ENCODE measurements at places on chromosomes 2 and 18.

GRCh38 chr18:48194591-48195181 is 214.5 kb downstream of the ZBTB7C start:
- DNase-seq = no peak

DNA sequence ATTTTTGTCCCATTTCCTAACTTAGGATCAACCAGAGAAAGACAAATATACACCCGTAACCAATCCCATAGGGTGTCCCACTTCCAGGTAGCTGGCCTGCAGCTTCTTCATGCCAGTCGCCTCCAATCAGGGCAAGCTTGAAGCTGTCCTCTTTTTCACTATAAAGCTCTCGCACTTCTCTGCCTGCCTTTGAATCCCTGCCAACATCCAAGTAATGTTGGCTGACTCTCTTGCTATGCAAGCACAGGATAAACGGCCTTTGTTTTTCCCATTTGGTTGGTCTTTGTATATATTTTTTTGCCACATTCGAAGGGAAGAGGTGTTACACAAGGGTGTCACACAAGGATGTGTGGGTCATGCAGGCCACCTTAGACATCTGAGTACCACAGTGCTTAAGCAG is 388.8 kb downstream of the CBLN2 start:
- no peak for DNase-seq

DNA sequence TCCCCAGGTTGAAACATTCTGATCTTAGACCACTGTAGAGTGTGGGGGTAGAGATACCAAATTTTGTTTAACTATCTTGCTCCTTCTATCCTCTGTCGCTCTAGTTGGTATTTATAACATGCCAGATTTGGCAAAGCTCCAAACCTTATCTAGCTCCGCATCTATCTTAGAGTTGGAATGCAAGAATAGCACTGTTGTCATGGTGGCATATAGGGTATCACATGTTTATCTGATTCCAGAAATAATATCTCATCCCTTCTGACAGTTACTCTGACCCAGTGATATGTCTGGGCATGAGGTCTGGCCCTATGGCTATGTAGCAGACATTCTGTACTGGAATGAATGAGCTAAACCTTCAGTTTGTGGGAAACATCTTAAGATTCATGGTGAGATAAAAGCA is 51.7 kb downstream of the CABYR start:
- no peak for DNase-seq

GRCh38 chr2:96167407-96168013 is 22.3 kb upstream of the DUSP2 start:
- DNase-seq = no peak

DNA sequence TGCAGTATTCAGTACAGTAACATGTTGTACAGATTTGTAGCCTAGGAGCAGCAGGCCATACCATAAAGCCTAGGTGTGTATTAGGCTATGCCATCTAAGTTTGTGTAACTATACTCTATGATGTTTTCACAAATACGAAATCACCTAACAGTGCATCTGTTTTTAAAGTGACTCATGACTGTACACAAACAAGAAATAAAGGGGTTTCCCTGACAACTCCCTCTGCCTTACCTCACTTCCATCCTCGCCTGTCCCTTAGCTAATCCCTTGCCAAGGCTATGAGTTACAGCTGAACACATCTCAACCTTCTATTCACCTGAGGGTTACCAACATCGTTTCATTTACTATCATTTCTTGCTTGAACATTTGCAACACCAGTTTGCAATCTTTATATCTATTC is 78.6 kb upstream of the RPRM start:
- no peak for DNase-seq

GRCh38 chr2:55518841-55519165 is 715 bp upstream of the CFAP36 start:
- no peak for DNase-seq

- DNase-seq = no peak
Observed at GRCh38 chr2:45265336-45265735, 256.1 kb upstream of the SIX2 start.

DNA sequence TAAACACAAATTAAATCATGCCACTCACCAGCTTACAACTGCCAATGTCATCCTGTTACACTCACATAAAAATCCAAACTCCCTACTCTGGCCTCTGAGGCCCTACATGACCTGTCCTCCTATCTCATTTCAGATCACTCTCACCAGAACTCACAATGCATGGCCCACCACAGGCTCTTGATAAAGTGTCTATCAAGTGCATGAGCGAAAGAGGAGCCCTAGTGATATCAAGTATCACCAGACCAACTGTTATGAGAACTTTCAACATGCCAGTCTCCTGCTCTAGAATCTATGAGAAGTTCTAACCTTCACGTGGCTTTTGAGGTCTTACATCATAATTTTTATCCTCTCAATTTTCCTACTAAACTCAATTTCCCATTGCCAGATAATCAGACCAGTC is 76.4 kb upstream of the CD226 start:
- DNase-seq = peak; percentile 14

DNA sequence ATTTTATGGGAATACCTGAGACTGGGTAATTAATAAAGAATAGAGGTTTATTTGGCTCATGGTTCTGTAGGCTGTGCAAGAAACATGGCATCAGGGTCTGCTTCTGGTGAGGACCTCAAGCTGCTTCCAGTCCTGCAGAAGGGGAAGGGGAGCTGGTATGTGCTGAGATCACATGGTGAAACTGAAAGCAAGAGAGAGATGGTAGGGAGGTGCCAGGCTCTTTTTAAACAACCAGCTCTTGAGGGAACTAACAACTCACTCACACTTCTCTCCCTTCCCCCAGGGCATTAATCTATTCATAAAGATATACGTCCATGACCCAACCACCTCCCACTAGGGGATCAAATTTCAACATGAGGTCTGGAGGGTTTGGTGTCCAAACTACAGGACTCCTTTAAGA is 40.1 kb downstream of the AGPS start:
- DNase-seq = no peak

GRCh38 chr2:46384457-46384815 is 87.2 kb downstream of the EPAS1 start:
- DNase-seq = no peak

GRCh38 chr2:70639841-70640436 is 86.3 kb upstream of the TGFA start:
- no peak for DNase-seq
